Sigmoid colon (tissue), 7 donors: ENCODE measurements at places on chromosomes 12 and 14. TPM values are rescaled to one million over a fixed set of nuclear protein-coding genes. Genes with fewer than 3 reads are reported as not detected.

DNA sequence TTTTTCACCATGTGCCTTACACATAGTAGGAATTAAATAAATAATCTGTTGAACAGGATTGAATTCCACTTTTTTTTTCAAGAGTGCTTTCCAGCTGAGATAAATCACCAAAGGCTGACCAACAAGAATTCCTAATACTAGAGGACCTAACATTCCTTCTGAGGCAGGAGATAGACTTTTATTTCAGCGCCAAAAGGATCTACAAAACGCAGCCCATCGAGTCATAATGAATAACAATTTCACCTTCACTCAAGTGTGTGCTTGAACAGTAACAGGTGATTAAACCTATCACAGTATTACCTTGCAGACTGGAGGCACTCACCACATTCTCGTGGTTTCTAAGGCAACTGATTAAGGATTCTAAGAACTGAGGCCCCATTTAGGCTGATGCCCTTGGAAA lies 224.3 kb upstream of the ATP2B1 start:
- no peaks in the 10 kb centered on the region for H3K27me3 ChIP-seq
- H3K36me3 ChIP-seq: no peaks in the 10 kb centered on the region
- no peak overlapping the region for H3K4me3 ChIP-seq
- H3K27ac ChIP-seq: no peak overlapping the region

GRCh38 chr12:4032924-4033615 lies 159.9 kb upstream of the PARP11 start:
- H3K4me3 ChIP-seq: no peak overlapping the region
- no peaks in the 10 kb centered on the region for H3K27me3 ChIP-seq
- H3K36me3 ChIP-seq: no peaks in the 10 kb centered on the region
- H3K4me1 ChIP-seq: no peaks in the 10 kb centered on the region

- no peak overlapping the region for H3K27ac ChIP-seq
- no peak overlapping the region for H3K4me3 ChIP-seq
- no peaks in the 10 kb centered on the region for H3K4me1 ChIP-seq
- H3K36me3 ChIP-seq: no peaks in the 10 kb centered on the region
- no peaks in the 10 kb centered on the region for H3K27me3 ChIP-seq
Measured at GRCh38 chr12:1197264-1198018, 206.4 kb downstream of the ERC1 start.

GRCh38 chr14:62956413-62956812 lies 88.8 kb downstream of the KCNH5 start:
- no peak overlapping the region for H3K27ac ChIP-seq
- H3K4me3 ChIP-seq: no peak overlapping the region
- no peak for DNase-seq
- H3K4me1 ChIP-seq: no peaks in the 10 kb centered on the region

The SUDS3 gene
- total RNA-seq: 54.2 TPM

- no peaks in the 10 kb centered on the region for H3K27me3 ChIP-seq
- DNase-seq: no peak
- no peak overlapping the region for H3K27ac ChIP-seq
Measured at GRCh38 chr14:75240781-75241180, 37.8 kb upstream of the FOS start.

The TGFB3 gene
- 22.3 TPM for total RNA-seq

The ADAM20 gene
- 1.4 TPM for total RNA-seq
